Epithelial cell of esophagus (primary cell): ENCODE measurements at places on chromosomes 4 and X.

DNA sequence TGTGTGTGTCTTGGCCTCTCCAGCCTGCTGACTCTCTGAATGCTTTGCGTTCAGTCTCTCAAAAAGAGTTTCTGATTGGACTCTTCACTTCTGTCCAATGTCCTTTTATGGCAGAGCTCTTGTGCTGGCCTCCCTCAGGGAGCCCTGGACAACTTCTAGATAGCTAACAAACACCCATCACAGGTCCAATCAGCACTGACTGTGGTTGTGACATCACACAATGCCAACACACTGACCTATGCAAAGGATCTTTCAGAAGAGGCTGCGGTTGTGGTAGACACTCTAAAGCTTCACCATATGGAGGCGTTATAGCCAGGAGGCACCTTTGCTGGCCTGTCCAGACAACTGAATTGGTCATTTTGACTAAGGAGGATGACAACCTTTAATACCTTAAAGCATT lies 53.8 kb upstream of the LSM6 start:
- DNase-seq = no peak

DNA sequence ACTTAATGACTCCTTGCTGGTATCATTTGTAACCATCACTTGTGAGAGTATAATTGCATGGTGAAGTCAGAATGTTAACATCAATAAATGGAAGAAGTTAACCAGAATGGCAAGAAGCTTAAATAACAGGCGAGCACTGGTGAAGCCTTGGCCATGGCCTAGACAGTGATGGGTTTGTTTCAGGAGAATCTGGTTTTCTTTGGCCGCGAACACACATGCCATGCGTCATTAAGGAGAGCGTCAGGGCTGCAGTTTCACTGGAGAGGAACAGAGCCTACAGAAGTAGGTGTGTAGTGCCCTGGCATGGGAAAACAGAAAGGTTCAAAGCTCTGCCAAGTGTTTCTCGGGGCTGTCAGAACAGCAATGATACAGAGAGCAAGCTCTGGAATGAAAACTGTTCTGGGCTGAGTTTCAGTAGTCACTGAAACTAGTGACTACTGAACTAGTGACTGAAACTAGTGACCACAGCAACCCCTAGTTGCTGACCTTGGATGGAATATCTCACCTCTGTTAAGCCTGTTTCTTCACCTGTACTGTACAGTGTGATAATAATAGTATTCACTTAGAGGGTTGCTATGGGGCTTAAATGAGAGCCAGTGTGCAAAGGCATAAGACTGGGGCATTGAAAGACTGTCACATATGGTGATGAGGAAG lies 93.8 kb downstream of the C4orf51 start:
- DNase-seq = no peak

DNA sequence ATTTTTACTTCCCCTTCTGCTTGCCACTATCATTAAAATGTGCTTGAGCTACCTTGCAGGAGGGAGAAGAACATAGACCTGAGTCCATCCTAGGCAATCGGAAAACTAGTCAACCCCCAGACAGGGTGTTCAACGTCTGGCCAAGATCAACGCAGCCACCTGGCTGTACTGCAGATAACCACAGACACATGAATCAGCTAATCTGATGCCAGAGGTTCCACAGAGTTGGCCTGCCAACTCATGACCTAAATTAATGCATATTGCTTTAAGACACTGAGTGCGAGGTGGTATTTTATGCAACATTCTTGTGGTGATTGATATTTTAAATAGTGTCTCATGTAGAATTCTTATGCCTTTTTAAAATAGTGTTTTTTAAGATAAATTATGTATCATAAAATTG lies 1283.8 kb upstream of the PABPC4L start:
- no peak for DNase-seq

GRCh38 chr4:110415478-110415877 lies 60.5 kb upstream of the ENPEP start:
- no peak for DNase-seq

- no peak for DNase-seq
These were observed 81.6 kb downstream of the FBXO8 start for GRCh38 chr4:174201871-174202270.

DNA sequence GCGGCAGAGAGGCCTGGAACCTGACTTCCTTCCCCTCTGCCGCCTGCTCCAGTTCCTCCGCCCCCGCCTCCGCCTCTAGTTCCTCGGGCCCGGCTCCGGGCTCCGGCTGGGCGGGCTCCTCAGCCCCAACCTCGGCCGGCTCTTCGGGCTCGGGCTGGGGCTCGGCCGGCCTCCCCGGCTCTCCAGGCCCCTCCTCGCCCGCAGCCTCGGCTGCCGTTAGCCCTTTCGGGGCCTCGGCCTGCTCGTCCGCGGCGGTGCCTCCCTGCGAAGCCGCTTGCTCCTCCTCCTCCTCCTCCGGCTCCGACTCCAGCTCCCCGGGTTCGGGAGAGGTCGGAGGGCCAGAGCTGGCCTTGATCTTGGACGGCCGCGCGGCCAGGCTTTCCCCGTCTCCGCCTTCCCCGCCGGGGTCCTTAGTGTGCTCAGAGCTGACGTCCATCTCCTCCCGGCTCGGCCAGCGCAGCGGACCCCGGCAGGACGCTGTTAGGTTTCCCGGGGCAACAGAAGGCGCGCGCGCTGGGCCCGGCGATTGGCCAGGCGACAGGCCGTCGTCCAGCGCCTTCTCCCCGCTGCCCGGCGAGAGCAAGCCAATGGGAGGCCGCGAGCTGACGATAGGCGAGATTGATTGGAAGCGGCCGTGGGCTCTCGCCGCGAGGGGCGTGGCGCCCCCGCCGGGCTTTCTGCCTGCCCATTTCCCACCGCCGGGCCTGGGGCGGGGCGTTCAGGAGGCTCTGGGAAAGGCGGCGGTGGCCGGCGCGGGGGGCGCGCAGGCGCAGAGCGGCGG lies 479 bp upstream of the TADA2B start:
- peak; percentile 99 for DNase-seq

- DNase-seq = no peak
These were observed 14.6 kb upstream of the MSANTD1 start for GRCh38 chr4:3234171-3235029.

- DNase-seq = no peak
These were observed 17.9 kb upstream of the ADD1 start for GRCh38 chr4:2825740-2826139.

GRCh38 chrX:154123241-154124219 lies 20.5 kb upstream of the OPN1LW start:
- DNase-seq = no peak

DNA sequence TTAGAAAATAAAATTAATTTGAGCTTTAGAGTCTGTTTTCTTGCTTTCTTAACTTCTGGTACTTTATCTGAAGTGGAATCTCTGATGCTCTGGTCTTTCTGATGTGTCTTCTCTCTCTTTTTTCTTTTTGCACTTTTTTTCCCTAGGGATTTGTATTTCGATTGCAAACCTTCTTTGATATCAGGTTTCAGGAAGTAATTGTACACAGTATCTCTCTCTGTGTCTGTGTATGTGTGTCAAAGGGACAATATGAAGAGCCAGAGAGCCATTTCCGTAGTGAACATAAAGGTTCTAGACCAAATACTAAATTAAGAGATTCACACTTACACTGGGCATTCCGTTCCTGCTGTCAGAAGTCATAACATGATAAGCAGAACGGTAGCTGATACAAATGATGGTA lies 325.0 kb downstream of the PCDH7 start:
- DNase-seq = no peak

- no peak for DNase-seq
These were observed 66.4 kb downstream of the NKX6-1 start for GRCh38 chr4:84432713-84433112.

DNA sequence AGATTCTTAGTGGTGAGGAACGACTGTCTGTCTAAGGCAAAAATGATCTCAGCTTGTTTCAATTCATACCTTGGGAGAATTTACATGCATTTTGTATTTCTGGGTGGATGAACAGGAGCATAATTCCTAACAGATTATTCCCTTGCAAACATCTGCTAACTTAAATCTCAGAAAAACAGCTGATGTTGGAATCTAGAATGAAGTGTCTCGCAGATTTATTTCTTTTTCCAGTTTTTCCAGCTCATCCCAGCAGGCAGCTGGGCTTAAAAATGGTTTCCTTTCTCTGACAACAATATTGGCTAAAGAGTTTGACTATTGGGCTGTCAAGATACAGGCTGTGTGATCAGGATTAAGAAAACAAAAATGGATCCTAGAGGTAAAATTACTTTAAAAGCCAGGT lies 1.1 kb downstream of the LNX1 start:
- DNase-seq = no peak

DNA sequence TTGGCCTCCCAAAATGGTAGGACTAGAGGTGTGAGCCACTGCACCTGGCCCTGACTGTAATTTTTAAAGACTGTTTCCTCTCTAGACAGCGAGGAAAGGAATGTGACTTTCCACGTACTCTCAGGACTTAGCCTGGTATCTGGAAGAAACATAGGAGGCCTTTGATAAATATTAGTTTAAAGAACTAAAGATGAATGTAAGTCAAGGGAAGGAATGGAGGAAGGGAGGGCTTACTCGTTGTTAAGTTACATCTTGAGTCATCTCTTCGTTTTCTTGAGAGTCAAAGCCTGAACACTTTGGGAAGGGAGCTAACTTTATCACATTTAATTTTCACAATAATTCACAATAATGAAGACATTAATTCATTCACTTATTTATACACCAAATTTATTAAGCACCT lies 7.2 kb upstream of the LNX1 start:
- DNase-seq = peak; percentile 26

GRCh38 chr4:155903453-155903852 lies at the start of gene TDO2:
Gene TDO2, plus strand, starts transcription at chr4:155903696. Its CDS starts 63 bp downstream, at chr4:155903759.
- no peak for DNase-seq

- peak; percentile 73 for DNase-seq
These were observed 14.7 kb upstream of the CT55 start for GRCh38 chrX:135185795-135186443.

DNA sequence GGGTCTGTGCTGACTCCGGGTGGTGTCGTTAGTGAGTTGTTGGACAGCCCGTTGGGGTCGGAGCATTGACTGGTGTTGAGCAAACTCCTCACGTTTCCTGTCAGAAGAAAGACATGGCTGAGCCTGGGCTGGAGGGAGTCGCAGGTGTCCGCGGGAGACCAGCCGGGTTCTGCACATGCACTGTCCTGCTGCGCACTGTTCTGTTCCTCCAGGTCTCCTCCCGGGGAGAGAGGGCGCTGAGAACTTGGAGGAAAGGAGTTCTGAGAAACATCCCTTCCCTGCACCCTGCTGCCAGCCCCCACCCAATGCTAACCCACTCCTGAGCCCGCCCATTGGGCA lies 1.1 kb downstream of the ZNF141 start:
- peak; percentile 7 for DNase-seq

GRCh38 chr4:144711700-144712456 lies 65.9 kb downstream of the HHIP start:
- DNase-seq = no peak

DNA sequence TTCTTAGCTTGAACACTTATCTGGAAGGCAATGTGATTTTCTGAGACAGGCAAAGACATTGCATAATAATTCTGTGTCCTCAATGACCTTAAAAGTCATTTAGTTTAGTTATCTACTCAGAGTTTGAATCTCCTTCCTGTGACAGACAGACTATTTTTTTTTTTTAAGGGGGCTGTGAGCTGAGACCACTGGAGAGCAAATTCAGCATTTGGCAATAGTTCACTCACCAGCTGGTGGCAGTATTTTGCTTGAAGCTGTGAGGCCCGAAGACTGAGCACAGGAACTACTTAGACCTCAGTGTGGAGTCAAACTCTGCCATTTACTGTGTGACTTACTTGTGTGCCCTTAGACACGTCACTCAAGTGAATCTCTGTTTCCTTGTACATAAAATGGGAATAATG lies 22.9 kb upstream of the CPE start:
- DNase-seq = peak; percentile 56

- DNase-seq = no peak
These were observed 40.1 kb upstream of the PDK3 start for GRCh38 chrX:24424948-24425347.

- DNase-seq = peak; percentile 37
These were observed 79.6 kb downstream of the COMMD8 start for GRCh38 chr4:47383829-47384427.

DNA sequence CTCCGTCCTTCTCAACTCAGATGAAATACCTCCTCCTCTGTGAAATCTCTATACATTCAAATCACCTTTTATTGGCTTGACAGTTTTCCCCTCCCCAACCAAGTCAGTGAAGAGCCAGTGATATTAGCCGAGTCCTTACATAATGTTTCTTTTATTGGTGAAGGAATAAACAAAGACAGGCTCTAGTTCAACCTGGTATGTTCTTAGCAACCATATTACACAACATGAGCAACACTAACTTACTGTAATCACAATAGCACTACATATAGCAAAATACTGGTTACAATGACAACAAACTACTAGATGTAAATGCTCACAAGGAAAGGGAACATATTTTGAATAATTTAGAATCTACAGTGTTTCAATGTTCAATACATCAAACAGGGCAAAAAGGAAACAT lies 19.9 kb downstream of the DHX15 start:
- DNase-seq = no peak

DNA sequence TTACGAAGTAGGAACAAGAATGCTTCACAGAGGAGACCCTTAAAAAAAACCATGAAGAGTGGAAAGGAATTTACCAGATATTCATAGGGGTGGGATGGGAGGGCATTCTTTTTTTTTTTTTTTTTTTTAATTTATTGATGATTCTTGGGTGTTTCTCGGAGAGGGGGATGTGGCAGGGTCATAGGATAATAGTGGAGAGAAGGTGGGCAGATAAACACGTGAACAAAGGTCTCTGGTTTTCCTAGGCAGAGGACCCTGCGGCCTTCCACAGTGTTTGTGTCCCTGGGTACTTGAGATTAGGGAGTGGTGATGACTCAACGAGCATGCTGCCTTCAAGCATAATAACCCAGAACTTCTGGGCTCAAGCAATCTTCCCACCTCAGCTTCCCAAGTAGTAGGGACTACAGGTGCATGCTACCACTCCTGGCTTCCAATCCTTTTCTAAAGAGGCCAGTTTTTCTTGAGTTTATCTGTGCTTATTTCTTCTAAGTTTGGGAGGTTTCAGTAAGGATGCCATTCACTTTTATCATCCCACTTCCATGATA lies 65.9 kb upstream of the OGT start:
- DNase-seq = peak; percentile 21

DNA sequence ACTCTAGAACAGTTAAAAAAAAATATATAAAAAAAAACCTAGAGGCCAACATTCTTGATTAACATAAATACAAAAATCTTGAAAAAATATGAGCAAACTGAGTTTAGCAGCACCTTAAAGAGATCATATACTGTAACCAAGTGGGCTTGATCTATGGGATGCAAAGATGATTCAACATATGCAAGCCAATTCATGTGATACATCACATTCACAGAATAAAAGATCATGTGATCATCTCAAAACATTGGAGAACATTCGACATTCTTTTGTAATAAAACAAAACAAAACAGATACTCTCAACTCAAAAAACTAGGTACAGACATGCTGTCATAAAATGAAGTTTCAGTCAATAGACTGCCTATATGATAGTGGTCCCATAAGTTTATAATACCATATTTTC lies 165.4 kb upstream of the NDST4 start:
- DNase-seq = peak; percentile 27

DNA sequence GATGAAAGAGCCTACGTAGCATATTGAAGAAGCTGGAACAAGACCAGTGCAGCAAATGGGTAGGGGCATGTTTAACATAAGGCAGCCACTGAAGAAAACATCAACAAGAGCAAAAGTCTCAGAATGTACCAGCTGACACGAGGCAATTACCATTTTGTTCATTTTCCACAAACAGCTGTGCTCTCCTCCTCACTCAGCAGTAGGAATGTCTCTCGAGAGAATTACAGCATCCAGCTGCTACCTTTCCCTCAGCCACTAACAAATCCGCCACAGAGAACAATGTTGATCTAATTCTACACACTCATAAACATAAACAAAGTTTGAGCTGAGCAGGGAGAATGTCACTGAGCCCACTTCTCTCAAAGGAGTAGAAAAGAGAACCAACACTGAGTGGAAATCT lies 68.0 kb downstream of the OPHN1 start:
- no peak for DNase-seq
